ENCODE measurements at places on chromosomes 5 and 9.

- no peak for DNase-seq
Measured at GRCh38 chr5:89343666-89344065, 460.7 kb upstream of the MEF2C start.

DNA sequence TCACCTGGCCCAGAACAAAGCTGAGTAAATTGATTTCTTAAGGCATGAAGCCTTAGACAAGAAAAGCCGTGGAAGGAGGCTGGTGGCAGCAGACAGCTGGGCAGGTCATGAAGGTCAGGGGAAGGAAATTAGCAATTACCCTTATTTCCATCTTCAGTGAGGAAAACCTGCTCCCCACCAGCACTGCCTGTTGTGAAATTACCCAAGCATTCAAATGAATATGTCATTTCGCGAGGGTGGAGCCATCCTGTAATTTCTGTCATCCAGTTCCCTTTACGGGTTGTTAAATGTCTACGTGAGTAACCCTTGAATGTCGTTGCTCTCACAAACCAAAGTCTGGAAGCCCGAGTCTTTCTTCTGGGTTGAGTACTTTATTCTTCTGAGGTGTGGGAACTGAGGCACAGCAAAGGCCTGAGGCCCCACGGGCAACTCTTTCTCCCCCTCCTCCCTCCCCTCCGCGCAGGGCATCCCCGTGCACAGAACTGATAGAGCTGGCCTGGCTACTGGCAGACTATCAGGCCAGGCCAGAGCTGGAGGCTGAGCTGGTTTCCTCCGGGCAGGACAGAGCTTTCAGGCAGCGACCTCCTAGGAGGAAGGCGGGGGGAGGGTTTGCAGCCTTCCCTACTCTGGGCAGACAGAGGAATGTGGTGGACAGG, 22.0 kb upstream of the AK3 start:
- no peak for DNase-seq

- DNase-seq: no peak
Measured at GRCh38 chr5:142758062-142758795, 11.9 kb upstream of the ARHGAP26 start.

- no peak for DNase-seq
Measured at GRCh38 chr5:42877431-42877830, 65.7 kb upstream of the SELENOP start.

DNA sequence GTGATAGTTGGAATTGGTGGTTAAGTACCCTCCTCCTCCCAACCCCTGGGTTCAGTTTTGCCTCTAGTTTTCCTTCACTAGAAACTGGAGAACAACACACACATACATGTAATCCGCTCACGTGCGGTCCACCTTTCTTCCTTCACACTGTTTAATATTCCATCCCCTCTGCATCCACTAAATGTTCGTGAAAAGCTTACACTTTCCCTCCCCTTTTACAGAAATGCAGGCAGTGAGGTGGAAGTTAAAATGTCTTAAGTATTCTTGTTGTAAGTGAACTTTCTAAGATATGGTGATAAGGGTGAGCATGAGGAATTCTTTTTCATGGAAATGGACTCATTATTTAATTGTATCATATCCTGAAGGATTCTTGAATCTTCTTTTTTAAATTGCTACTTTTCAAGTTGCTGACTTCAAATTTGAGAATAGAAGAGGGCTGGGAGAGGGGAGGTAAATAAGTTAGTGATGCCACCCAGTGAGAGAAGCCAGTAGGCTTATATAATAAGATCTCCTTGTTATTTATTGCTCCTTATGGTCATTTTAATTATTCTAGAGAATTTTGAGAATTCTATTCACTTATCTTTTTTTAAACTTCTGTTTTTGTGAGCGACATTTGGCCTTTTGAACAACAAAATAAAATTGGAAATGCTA, 90.2 kb downstream of the TLE4 start:
- no peak for DNase-seq

- no peak for DNase-seq
Measured at GRCh38 chr5:151002250-151002649, 18.1 kb upstream of the GPX3 start.

GRCh38 chr5:135161221-135161620, 127.2 kb upstream of the PITX1 start:
- no peak for DNase-seq

- no peak for DNase-seq
Measured at GRCh38 chr5:35302544-35302943, 72.3 kb upstream of the PRLR start.

DNA sequence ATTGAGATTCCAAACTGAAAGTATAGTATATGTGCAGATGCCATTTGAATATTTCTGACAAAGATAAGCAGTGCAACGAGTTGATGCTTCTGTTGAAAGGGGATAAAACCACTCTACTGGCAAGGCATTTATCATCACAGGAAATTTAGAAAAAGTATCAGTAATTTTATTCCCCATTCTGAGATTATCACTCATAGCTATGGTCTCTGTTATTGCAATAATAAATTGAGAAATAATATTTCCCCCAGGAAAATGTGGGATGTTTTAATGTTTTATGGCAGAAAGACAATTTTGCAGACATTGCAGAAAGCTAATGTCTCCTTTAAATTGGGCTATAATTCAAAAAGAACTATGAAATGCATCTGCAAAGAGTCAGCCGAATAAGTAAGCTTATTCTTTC, 1612.7 kb upstream of the ACO1 start:
- DNase-seq: no peak

- DNase-seq: no peak
Measured at GRCh38 chr9:3526997-3527940, 1.5 kb upstream of the RFX3 start.

DNA sequence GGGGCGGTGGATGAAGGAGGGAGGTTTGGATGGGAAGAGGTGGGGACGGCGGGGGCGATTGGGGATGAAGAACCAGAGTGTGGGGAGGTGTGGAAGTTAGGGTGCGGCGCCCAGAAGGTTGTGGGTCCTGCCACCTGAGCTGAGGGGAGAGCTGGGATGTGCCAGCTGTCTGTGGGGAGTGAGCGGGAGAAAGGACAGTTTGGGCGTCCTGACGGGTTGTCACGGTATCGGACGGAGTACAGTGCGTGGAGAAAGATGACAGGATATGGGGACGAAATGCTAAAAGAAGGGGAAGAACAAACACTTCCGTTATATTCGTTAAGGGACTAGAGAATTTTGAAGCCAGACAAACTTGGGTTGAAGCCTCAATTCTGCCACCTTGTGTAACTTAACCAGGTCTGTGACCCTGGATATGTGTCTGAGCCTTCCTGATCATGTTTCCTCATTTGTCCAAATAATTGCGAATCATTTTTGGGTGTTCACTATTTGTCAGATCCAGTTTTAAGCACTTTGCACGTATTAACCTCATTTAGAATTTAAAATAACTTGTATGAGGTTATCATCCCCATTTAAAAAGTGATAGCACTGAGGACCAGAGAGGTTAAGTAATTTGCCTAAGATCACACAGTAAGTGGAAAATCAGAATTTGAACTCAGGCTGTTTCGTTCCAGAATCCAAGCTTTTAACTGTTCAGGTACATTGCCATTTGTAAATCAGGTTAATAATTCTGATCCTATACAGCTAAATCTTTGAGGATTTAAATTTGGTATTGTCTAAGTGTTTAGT, 689 bp downstream of the CNTRL start:
- DNase-seq: no peak

DNA sequence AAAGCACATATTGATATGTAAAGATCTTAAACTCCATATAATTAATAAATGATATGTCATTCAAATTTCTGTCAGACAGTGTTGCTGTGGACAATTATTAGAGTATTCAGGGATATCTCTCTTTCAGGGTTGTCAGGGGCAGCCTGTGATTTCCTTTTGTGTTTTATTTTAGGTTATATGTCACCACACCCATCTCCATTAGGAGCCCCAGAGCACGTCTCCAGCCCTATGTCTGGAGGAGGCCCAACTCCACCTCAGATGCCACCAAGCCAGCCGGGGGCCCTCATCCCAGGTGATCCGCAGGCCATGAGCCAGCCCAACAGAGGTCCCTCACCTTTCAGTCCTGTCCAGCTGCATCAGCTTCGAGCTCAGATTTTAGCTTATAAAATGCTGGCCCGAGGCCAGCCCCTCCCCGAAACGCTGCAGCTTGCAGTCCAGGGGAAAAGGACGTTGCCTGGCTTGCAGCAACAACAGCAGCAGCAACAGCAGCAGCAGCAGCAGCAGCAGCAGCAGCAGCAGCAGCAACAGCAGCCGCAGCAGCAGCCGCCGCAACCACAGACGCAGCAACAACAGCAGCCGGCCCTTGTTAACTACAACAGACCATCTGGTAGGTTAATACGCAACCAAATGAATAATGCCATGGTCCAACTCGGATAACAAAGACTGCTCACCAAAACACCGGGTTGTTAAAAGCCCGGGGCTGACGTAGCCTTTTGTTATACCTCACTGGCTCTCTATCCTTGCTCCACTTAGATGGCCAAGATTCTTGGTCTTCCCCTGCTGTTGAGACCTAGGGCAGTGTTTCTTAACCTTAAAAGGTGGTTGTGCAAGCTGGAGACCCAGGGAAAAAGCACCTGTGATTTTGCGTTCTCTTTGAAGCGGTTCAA, 24.4 kb downstream of the SMARCA2 start:
- no peak for DNase-seq

DNA sequence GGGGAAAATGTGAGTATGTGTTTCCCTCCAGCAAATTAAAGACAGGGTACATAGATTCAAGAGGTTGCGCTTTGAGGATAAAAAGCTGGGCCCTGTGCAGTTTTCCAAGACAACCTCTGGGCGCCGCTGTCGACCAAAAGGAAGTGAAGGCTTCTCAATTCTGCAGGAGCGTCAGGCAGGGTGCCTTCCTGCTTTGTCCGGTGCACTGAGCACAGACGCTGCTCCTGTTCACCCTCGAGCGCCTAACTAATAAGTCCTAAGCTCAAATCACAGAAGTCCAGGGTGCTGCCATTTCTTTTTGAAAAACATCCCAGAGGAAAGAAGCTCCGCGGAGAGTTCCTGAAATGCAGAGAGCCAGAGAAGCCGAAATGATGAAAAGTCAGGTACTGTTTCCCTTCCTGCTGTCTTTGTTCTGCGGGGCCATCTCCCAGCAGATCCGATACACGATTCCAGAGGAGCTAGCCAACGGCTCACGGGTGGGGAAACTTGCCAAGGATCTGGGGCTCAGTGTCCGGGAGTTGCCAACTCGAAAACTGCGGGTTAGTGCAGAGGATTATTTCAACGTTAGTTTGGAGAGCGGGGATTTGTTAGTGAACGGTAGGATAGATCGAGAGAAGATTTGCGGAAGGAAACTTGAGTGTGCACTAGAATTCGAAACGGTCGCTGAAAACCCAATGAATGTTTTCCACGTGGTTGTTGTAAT, at the start of gene PCDHGB1:
Gene PCDHGB1 (plus strand): TSS at position 183 of the 703 bp plus-strand sequence. CDS start 162 bp downstream, at position 345.
- no peak for DNase-seq

DNA sequence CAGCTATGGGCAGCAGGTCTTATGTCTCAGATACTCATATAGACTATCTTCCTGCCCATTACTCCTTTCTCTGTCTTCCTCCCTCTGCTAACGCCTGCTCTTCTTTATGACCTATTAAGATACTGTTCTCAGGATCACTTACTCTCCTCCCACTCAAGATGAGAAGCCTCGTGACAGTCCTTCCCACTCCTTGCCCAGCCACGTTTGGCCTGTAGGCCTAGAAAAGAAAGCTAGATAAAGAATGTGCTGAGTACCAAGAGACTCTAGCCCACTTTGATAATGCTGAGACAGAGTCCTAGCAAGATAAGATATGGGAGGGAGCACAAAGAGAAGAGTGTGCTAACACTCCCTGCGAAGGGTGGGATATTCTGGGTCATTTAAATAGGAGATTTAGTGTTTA, 6.8 kb upstream of the DENND4C start:
- DNase-seq: no peak

DNA sequence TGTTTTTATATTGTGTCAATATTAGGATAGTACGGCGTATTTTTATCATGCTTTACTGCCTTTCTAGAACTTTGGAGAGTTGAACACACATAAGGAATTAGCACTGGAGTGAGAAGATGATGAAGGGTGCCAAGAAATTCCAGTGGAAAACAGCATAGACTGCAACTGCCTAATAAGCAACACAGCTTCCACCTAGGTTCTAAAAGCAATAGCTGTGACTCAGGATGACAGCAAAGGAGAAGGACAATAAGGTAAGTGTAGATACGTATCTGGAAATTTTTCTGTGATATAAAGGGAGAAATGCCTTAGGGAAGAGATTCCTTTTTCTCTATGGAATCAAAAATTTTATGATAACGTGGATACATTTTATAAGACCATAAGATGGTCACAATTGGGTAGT, 7.4 kb downstream of the PTPRD start:
- DNase-seq: no peak

DNA sequence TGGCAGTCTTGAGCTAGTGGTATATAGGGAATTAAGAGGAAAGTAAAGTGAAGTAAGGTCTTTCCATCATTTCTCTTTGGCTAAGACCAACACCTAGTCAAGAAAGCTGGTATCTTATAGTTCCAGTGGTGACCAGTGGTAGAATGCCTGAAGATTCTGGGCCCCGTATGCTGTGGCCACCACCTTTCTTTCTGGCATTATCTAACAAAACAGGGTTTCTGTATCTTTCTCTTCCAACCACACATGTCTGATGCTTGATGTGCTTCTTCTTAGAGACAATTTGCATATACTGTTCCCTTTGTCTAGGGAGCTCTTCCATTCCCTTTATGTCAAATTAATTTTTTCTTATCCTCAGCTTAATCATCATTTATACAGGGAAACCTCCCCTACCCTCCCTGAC, 109.9 kb upstream of the SSBP2 start:
- no peak for DNase-seq

GRCh38 chr5:1346627-1347440, 1.9 kb upstream of the CLPTM1L start:
- no peak for DNase-seq

DNA sequence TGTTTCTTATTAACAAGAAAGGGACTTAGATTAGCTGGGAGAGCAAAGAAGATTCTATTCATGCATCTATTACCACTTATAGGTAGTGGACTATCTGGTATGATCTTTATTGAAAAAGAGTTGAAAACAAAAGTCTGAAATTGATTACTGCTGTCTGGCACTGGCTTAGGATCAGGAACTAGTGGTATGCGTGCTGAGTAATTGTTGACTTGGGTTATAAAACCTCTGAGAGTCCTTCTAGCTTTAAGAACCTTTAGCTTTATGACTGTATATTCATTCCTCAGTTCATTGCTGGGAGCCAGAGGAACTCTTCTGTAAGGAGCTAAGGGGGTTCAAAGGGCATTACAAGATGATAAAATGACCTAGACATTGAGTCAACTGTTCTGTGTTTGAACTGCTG, 7.6 kb downstream of the SLC1A1 start:
- no peak for DNase-seq

DNA sequence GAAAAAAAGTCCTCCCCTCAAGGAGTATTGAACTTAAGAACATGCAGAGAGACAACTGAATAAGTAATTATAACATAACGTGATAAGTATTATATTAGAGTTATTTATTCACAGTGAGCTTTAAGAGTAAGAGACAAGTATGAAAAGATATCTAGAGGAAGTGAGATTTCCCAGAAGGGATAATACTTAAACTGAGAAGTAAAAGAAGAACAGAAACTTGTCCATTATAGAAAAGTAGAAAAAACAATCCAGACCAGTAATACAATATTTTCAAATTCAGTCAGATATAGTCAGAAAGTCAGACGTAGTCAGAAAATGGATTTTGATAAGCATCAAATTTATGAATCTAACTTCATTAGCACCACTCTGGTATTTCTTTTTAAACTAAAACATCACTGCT, 613.0 kb upstream of the CCNG1 start:
- no peak for DNase-seq

GRCh38 chr5:109170629-109171350, 239.0 kb downstream of the PJA2 start:
- DNase-seq: no peak

All from activated CD8-positive, alpha-beta memory T cell treated with anti-CD3 and anti-CD28 coated beads, Interleukin-2, amount 50 U/mL, for 48 hours (primary cell).